ENCODE measurements at places on chromosomes 13 and 19.

DNA sequence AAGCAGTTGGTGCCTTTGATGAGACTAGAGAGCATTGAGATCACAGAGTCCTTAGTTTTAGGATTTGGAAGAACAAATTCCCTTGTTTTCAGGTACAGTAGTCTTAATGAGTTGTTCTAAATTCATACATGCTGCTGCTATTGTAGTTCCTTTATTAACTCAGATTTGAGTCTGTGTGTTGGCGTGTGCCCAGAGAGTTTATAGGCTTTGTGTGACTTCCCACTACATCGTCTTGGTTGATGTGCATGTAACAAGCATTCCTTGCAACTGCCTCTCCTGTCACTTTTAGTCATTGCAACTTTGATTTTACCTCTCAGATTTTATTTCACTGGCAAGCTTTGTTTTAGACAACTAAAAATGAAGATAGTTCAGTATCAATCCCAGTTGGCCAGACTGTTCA, 135.5 kb downstream of the ZAR1L start:
- no peak for DNase-seq

DNA sequence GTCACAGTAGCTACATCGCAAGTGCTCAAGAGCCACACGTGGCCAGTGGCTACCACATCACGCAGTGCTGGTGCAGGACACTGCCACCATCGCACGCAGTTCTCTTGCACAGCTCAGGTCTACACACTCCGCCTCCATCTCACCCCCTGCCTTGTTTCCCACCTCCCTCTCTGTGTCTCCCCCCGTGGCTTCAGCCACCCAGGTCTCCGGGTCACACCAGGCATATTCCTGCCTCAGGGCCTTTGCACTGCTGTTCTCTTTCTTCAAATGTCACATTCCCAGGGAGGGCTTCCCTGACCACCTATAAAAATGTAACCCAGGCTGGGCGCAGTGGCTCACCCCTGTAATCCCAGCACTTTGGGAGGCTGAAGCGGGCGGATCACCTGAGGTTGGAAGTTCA, 10.6 kb downstream of the CCDC8 start:
- no peak for DNase-seq

DNA sequence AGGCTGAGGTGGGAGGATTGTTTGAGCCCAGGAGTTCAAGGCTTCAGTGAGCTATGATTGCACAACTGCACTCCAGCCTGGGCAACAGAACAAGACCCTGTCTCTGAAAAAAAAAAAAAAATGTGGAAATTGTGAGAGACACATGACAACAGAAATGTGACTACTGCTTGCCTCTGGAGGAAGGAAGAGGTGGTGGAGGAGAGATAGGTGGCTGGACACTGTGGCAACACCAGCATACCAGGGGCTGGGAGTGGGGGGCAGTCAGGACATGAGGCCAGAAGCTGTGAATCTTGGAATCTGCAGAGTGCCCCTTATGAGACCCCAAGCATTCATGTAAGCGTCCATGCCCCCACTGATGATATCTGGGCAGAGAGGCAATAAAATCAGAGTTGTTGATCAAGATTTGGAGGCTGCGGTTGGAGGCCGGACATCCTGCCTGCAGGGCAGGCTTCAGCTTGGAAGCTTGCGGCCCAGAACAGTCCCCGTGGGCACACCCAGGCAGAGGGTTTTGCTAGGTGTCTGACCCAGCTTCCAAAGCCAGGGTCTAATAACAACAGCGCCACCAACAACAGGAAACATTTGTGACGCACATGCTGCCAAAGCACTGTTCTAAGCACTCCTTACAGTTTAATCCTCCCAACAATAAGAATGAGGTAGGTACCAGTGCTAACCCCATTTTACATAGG, 16.9 kb downstream of the FAM187B start:
- DNase-seq: no peak

DNA sequence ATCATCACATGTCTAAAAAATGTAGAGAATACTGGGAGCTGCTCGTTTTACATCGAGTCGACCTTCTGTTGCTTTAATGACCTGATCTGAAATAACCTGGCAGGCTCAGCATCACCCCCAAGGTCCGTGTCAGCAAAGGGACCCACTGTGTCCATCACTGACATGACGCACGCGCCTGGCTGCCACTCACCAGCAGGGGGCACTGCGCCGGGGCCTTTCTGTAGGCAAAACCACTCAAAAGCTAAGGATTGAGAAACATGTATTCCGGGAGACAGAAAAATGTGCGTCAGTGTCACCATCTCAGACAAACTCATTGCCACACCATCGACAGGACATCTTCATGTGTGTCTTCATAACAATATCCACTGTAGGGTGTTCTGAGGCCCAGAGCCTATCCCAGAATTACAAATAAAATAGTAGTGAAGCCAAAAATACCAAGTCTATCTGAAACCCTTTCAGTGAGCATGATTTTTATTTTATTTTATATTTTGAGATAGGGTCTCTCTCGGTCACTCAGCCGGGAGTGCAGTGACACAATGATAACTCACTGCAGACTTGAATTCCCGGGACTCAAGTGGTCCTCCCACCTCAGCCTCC, 130.3 kb upstream of the LSM14A start:
- peak; percentile 58 for DNase-seq

DNA sequence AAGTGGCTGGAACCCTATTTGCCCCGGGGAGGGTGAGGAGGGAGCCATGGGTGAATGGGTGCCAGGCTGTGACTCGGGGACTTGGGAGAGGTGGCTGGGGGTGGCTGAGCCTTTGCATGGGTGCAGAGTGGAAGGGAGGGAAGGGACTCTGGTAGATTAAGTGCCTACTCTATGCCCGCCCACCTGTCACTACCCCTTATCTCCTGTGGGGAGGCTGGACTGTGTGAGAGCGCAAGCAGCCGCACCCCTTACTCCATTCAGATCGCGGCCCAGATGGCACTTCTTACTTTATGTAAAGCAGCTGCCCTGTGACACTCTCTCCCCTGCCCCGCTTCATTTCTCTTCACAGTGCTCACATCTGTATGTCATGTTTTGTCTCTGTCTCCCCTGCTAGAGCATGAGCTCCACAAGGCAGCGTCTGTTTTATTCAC, 2.9 kb downstream of the KASH5 start:
- no peak for DNase-seq

DNA sequence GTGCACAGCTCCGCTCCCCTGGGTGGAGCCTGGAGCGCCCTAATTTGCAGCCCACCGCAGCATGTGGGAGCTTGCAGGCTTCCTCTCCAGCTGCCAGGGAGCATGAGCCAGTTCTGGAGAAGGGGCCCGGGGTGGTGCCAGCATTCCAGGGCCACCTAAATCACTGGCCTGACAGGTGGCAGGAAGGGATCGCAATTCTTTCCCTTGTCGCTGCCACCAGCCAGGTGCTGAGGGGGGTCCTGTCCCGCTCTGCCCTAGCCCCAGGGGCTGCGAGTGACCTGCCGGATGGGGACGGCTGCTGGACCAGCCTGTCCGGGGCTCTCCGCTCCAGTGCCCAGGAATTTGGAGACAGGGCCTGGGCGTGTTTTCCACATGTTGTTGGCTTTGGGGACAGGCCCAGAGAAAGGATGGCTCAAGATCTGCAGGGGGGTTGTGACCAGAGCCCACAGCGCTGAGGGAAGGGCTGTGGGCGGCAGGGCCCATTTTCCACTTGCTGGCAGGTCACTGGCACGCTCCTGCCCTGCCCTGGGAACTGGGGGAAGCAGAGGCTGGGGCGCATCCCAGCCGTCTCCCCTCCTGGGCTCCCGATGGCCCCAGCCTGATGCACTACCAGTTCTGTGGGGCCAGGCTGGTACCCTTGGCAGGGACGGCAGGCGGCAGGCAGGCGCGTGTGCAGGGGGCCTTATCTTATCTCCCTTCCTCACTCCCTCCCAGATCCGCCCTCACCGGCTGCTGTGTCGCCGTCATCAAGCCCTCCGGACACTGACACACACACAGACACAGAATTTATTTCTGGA, 9.5 kb downstream of the NDUFA11 start:
- no peak for DNase-seq

DNA sequence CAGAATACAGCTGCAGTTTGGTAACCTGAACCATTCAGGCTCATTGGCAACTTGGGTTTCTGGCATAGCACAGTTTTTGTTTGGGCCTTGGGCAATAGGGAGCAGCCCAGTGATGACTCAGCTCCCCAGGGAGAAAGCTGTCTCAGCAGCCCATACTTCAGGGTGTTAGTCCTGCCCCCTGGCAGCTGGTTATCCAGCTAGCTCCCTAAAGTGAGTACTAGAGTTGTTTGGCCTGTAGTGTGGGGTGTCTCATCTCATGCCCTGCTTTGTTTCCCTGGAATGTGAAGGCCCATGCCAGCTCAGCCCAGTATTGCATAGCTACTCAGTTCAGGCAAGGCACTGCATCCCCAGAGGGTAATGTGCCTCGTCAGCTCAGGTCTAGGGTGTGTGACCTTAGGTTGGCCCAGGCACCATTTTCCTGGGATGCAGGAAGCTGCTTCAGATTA, 18.2 kb upstream of the ZNF543 start:
- no peak for DNase-seq

- DNase-seq: no peak
Observed at GRCh38 chr19:23384166-23384565, 11.1 kb downstream of the ZNF91 start.

DNA sequence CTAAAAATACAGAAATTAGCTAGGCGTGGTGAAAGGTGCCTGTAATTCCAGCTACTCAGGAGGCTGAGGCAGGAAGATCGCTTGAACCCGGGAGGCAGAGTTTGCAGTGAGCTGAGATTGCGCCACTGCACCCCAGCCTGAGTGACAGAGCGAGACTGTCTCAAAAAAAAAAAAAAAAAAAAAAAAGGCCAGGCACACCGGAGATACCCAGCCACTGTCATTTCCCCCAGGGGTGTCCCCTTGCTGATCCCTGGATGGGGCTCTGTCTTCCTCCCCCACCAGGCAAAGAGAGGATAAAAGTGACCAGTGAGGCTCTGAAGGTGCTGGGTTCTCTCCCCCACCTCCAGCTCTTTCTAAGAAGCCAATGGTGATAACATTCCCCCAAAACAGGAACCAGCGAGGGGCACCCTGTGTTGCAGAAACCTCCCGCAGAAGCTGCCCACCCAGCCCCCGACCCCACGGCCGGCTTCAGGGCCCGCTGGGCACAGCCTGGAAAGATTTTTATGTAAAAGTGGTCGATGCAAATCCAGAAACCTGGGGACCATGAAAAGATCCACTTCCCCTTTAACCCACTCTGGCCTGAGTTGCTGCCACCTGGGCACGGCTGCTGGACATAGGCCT, 61.4 kb upstream of the KLF2 start:
- DNase-seq: no peak

DNA sequence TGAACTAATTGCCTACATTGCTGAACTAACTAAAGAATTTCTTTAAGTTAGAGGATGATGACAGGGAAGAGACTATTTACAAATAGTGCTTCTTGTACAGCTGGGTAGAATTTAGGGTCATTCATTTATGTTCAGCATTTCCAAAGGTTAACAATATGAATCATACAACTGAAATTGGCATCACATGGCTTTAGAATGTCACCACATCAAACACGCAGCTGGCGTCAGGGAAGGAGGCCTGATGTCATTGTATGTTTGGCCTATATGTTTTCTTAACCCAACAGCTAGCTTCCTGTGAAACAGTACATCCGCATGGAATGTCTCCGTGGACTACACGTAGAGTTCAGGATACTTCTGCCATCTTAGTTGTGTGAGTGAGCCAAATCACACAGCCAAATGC, 99.0 kb upstream of the TNFSF11 start:
- no peak for DNase-seq

DNA sequence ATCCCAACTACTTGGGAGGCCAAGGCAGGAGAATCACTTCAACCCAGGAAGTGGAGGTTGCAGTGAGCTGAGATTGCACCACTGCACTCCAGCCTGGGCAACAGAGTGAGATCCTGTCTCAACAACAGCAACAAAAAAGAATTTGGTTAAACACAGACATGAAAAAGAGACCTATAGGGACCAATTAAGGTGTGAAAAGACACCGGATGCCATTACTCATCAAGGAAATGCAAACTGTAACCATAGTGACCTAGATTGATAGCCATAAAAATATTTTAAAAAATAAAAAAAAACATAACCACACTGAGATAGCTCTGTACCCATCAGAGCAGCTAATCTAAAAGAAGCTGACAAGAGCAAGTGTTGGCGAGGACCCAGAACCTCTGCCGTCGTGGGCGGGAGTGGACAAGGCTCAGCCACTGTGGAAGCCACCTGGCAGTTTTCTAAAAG, 37.1 kb upstream of the ISYNA1 start:
- no peak for DNase-seq

- DNase-seq: no peak
Observed at GRCh38 chr19:7254590-7254989, 39.6 kb downstream of the INSR start.

DNA sequence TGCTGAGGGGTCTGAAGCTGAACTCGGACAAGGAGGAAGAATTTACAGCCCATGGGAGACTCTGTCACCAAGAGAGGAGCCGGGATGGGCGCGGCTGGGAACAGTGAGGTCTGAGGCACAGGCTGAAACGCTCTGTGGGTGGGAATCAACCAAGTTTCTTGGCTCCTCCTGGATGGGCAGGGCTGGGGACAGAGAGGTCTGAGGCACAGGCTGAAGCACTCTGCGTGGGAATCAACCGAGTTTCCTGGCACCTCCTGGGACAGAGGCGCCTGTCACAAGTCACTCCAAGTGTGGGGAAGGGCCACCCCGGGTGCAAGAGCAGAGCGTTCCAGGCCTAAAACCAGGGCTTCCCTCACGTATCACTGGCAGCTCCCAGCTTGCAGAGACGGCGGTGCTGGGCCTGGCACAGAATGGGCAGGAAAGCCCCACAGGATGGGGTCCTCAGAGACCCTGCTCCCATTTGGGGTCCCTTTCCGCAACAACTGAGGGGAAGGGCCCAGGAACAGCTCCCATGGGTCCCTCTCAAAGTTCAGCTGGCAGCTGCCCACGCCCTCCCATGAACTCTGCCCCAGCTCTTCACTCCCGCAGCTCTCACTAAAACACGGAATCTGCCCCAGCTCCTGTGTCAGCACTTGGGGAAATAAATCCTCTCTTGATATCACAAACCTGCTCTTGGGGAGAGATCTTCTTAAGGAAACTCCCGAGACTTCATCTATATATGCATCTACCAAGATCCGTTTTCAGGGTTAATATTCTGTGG, 18.5 kb downstream of the AP3D1 start:
- no peak for DNase-seq

GRCh38 chr19:34094960-34095359, 77.3 kb upstream of the LSM14A start:
- no peak for DNase-seq

DNA sequence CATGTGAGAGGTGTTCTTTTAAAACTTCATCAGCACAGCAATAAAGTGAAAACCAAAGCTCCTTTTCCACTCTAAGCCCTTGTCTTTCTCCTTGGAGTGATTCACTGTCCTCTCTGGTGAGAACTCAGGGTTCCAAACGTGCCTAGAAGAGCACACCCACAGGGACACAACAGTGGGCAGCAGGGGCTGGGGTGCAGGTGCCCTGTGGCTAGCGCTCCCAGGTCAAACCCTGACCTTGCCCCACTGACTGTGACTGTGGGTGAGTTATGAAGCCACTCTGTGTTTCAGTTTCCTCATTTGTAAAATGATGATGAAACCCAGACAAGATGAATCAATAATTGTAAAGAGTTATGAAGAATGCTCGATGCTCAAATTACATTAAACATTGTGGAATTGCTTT, 37.6 kb upstream of the IGFL1 start:
- no peak for DNase-seq

GRCh38 chr13:27203186-27203585, 31.6 kb upstream of the USP12 start:
- no peak for DNase-seq
